ENCODE measurements at places on chromosomes 3 and 15.

GRCh38 chr15:68874788-68875187 is 54.1 kb upstream of the ANP32A start:
- DNase-seq: no peak

- peak; percentile 80 for DNase-seq
These were observed 1.9 kb downstream of the TBC1D2B start for GRCh38 chr15:78075490-78076230.

GRCh38 chr3:29618395-29619282 is 337.8 kb downstream of the RBMS3 start:
- DNase-seq: no peak

- no peak for DNase-seq
These were observed 17.9 kb upstream of the RPUSD3 start for GRCh38 chr3:9861626-9862130.

- no peak for DNase-seq
These were observed 25.1 kb downstream of the ALDH1L1 start for GRCh38 chr3:126155280-126155640.

DNA sequence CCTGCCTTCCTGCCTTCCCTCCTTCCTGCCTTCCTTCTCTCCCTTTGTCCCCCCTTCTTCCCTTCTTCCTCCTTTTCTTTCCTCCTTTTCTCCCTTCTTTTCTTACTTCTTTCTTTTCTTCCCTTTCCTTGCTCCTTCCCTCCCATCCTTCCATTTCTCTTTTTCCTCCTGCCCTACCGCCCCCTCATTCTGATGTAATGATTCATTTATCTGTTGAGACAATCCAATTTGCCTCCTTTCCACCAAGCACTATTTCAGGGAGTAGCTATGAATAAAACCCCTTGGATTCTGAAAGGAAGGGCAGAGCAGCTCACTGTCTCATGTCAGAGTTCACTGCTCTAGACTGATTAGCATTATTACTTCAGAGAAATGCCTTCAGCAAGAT is 462.6 kb downstream of the PDCD6IP start:
- DNase-seq: no peak

DNA sequence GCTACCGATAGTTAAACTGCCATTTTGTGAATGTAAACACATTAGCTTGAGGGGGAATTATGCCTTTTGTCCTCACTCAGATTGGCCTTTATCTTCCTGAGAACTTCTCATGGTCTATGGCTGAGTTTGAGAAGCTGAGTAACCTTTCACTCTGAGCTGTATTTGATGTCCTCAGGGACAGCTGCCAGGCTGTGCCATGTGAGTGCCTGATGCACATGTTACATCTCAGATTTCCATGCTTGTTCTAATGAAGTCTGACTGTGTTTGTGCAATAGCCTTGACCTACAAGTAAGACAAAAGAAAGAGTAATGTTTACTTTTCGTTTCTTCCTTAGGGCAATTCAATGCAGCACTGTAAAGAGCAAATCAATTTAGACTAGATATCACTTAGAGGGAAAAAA is 44.1 kb upstream of the ARL6 start:
- DNase-seq: no peak

GRCh38 chr3:13529196-13530112 is 19.5 kb upstream of the FBLN2 start:
- no peak for DNase-seq

DNA sequence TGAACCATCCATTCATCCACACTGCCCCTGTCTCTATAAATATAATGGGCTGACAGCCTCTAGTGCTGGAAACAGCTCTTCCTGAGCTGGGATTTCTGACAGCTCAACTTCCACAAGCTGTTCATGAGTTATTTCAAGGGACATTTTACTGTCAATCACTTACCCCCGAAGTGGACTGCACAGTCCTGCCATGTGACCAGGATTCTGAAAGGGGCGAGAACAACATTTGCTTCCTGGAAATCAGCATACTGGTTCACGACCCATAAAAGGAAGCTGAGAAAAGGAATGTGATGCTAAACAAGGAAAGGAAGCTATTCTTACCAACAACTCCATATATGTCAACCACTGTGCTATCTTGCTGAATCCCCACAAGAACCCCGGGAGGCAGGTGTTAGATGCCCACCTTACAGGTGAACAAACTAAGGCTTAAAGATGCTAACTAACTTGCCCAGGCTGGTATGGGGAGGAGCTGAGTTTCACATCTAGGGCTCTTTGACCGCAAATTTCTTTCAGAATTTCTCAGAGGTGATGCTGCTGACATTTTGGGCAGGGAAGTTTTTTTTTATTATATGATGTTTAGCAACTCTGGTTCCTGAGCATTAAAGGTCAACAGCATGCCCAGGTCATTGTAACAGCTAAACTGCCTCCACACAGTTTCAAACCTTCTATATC is 16.5 kb upstream of the REC114 start:
- DNase-seq: no peak

- no peak for DNase-seq
These were observed 19.2 kb upstream of the C15orf39 start for GRCh38 chr15:75182187-75183131.

- no peak for DNase-seq
These were observed 467.4 kb upstream of the DPPA4 start for GRCh38 chr3:109804697-109805096.

GRCh38 chr15:62457100-62457499 is 292.0 kb upstream of the C2CD4B start:
- no peak for DNase-seq

GRCh38 chr15:82656641-82657266 is 9.6 kb upstream of the CPEB1 start:
- peak; percentile 8 for DNase-seq

GRCh38 chr15:84608707-84609284 is 8.0 kb downstream of the ZSCAN2 start:
- DNase-seq: no peak

DNA sequence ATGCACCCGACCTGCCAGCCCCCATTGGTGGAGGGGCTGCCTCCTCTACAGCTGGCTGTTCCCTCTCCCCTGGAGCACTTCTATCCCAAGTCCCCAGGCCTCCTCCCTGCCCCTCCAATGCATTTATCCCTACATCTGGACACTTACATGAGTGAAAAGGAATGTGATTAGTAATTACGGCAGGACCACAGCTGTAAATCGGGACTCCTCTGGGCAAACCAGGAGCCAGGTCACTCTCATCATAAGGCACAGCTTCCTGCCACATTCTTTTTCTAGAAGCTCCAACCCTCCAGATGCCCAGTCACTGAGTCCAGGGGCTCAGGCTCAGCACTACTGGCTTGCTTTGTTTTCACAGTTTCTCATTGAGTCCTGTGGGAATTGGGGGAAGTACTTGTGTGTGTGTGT is 54.3 kb downstream of the IL20RB start:
- peak; percentile 83 for DNase-seq

GRCh38 chr3:134567605-134568004 is 81.7 kb downstream of the CEP63 start:
- no peak for DNase-seq

- no peak for DNase-seq
These were observed 173.3 kb downstream of the RBMS3 start for GRCh38 chr3:29454161-29454611.

DNA sequence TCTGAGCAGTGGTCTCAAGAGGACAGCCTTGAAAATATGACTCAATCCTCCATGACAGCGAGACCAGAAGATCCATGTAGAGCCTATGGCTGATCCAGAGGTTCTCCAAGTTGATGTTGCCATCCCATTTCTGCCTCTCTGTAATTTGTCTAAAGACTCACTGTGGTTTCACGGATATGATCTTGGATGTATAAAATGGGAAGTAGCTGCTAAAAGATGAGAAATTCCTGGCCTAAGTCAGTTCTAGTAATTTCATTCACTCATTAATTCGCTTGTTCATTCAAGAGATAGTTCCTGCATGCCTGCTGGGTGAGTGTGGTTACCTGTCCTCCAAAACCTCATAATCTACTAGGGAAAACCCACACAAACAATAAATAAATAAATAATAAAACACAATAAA is 145.9 kb downstream of the TNIK start:
- DNase-seq: no peak

GRCh38 chr3:159652452-159652851 is 336.2 kb upstream of the IL12A start:
- DNase-seq: no peak

DNA sequence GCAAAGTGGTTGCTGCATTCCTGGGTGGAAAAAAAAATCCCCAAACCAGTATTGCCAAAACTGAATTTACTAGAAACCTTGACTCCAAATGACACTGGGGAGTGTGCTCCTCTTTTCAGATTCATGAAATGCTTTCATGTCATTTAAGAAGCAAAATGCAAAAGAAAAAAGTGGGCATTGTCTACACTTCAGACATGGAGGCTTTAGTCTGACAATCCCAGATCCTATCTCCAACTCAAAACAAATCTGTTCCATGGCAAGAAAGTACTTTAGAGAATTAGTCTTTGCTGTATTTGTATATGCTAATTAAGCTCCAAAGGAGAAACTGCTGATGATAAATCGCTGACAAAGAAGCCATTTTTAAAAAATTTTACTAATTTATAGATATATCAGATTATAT is 366.7 kb downstream of the MAGI1 start:
- no peak for DNase-seq

DNA sequence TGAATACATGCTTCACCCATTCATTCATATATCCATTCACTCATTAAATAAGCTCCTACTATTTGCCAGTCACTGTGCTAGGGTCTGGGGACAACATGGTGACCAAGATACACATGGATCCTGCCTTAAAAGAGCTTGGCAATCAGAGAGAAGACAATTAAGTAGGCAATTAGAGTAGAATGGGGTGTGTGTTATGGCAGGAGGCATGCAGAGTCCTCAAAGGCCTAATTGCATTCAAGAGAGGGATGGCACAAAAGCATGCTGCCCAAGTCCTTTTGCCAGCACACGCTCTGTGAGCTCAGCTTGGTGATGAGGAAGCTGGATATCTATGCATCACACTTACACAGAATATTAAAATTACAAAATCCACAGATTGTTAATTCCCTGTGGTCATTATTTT is 2.8 kb upstream of the PRICKLE2 start:
- DNase-seq: no peak

DNA sequence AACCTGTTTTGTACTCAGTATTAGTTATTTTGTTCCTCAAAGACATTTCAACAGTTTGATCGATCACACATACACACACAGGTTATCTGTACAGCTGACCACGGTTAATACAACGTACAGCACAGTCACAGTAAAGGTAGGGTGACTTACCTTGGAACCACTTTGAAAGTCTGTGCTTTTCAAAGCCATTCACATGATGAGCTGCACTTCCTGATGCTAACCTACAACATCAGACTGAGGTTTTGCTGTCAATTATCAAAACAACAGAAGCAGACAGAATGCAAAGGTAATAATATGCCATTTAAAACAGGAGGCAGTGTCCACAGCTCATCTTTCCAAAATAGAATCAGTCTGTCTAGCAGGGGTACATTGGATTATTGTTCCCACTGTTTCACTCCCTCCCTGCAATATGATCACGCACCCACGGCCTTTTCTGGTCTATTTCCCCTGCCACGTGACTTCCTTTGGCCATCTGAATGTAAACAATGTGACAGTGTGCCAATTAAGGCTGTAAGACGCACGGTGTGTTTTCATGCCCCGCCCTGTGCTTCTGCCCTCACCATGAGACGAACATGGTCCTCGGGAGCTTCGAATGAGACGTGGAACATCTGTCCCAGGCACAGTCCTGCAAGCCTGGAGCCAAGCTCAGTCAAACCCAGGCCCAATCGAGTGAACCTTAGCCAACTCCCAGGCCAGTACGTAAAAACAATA is 102.4 kb downstream of the FMN1 start:
- no peak for DNase-seq

DNA sequence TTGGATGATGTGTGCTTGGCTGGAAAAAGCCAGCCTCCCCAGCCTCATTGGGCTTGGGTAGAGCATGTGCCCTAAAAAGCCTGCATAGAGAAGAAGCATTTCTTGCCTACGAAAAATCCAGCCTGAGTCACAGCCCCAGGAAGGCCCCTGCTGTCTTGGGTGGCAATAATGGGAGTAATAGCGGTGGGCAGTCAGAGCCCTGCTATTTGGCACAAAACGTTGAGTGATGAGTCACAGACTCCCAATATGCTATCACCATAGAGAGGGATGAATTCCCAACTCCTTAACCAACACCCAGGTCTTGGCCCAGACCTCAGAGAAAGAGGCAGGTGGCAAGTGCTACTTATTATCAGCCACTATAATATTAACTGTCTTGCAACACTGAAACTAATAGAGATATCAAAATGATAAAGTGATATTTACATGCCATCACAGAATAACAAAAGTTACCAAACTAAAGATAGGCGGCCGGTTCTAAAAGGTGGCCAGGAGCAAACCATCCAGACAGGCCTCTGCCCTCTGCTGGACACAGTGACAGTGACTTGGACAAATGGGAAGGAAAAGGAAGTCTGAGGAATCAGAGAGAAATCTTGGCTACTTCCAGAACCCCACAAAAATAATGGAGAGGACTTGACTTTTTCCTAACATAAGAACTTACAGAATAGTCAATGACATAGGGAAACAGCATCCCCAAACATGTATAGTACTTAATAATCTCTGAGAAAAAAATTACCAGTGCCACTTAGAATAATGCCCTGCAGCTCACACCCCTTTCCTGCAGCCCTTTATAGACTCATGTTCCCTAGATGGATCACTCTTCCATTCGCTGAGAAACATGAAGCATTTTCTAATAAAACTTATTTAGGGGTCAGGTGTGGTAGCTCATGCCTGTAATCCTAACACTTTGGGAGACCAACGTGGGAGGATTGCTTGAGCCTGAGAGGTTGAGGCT is 51.9 kb upstream of the MUC13 start:
- peak; percentile 89 for DNase-seq

DNA sequence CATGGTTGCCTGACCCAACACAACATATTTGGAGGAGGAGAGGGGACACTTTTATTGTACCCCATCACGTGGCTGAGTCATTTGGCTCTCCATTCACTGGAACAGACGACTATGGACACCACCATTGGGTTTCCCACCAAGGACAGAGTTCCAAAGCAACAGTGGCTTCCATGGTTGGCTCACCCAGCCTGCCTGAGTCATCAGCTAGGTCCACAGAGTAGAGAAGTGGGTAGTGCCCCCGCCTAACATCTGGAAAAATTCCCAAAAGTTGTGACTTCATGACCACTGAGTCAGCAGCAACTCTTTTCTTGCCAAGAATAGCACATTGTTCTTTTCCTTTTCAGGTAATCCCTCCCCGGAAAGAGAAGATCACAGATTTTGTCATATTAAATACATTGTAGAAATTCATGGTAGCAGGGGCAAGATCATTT is 3.0 kb upstream of the PPP1R2 start:
- no peak for DNase-seq

- DNase-seq: no peak
These were observed 298.3 kb downstream of the SHQ1 start for GRCh38 chr3:72549761-72550581.

GRCh38 chr3:66592016-66592761 is 91.4 kb upstream of the LRIG1 start:
- DNase-seq: no peak

- no peak for DNase-seq
These were observed 570 bp downstream of the SACM1L start for GRCh38 chr3:45689787-45690145.

GRCh38 chr3:181105646-181106045 is 116.1 kb upstream of the DNAJC19 start:
- no peak for DNase-seq

GRCh38 chr3:66904831-66905493 is 93.1 kb upstream of the KBTBD8 start:
- no peak for DNase-seq

- no peak for DNase-seq
These were observed 8.9 kb upstream of the PAK6 start for GRCh38 chr15:40229956-40230355.

Measured in islet precursor cell (in vitro differentiated cells).